ENCODE measurements at places on chromosomes 12 and 14. TPM values are rescaled to one million over a fixed set of nuclear protein-coding genes. Genes with fewer than 3 reads are reported as not detected.

The SIRT4 gene
- total RNA-seq: 3.1 TPM

The LALBA gene
- total RNA-seq: not detected

The SYNDIG1L gene
- 0.12 TPM for total RNA-seq

The GALNT16 gene
- total RNA-seq: 56.8 TPM

DNA sequence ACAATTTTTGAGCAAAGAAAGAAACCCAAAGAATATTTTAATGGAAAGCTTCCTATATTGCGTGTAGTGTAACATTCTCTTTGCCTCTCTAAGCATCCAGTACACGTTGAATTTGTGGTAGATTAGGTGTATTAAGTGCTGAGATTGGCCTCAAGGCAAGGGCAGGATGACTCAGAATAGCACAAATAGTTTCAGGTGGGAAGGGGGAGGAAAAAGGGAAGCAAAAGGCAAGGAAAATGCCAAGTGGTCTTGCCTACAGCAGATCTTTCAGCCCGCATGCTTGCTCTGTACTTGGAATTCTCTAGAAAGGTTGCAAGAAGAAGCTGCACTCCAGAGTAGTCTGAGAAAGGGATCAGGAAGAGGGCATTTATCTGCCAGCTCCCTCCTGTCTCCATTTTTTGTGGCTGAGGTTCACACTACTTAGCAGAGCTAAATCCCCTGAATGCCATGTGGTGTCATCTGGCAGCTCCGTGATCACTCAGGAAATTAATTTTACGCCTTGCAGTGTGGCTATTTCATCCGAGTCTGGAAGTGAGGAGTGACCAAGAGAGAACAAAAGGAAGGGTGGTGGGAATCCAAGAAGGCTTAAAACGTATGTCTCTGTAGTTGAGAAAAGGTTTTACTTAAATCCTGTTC is 28.5 kb downstream of the CDKN1B start:
- H3K27me3 ChIP-seq: no peaks in the 10 kb centered on the region

DNA sequence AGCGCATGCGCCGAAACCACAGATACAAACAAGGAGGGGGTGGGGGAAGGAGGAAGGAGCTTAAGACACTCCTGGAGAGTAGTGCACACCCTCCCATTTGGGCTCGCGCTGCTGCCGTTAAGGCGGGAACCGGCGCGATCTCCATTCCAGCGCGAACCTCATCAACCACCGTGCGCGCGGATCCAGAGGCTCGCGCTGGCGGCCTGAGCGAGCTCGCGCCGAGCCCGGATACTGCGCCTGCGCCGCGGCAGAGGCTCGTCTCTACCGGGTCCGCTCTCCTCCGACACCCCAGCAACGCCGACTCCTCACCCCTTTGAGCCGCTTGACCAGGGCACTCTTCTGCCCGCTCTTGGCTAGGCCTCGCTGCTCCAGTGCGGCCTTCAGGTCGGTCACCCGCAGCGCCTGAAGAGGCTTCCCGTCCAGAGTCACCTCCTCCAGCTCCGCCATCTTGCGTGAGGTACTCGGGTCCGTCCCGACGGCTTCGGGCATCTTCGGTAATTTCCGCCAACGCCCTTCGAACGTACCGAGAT is at the start of gene ACIN1:
ACIN1 (minus strand) TSS at position 471 of the 530 bp plus-strand sequence; CDS start at position 447, 24 bp downstream.
- peak within 1 kb of the TSS; percentile 79 for H3K4me3 ChIP-seq
- peak within 1 kb of the TSS; percentile 96 for H3K27ac ChIP-seq
- H3K36me3 ChIP-seq: peaks cover 45% of the 10 kb centered on the region
- no peaks in the 10 kb centered on the region for H3K27me3 ChIP-seq
- H3K4me1 ChIP-seq: no peaks in the 10 kb centered on the region

GRCh38 chr12:68883151-68883550 is 49.8 kb downstream of the CPM start:
- no peaks in the 10 kb centered on the region for H3K27me3 ChIP-seq
- no peaks in the 10 kb centered on the region for H3K36me3 ChIP-seq
- no peaks in the 10 kb centered on the region for H3K4me1 ChIP-seq
- H3K4me3 ChIP-seq: no peak overlapping the region

DNA sequence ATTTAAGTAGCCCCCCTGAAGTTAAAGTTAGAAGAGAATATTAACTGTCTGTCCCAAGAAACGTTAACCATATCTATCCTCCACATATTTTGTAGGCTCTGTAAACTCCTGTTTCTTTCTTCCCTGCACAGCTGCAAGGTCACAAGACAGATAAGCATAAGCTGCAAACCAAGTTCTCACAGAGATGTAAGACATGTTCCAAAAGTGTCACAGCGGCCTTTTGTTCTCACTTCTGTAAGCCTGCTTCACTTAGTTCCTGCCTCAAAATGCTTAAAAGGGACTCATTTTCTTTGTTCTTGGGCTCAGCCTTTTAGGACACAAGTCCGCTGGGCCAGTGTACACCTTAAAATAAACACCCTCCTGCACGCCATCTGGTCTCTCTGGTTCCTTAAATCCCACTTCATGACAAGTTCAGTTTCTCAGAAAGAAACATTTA is 3.2 kb downstream of the RNASE1 start:
- no peak for DNase-seq
- H3K4me3 ChIP-seq: peak overlapping the region; percentile 49
- peak overlapping the region; percentile 58 for H3K27ac ChIP-seq
- H3K27me3 ChIP-seq: no peaks in the 10 kb centered on the region

DNA sequence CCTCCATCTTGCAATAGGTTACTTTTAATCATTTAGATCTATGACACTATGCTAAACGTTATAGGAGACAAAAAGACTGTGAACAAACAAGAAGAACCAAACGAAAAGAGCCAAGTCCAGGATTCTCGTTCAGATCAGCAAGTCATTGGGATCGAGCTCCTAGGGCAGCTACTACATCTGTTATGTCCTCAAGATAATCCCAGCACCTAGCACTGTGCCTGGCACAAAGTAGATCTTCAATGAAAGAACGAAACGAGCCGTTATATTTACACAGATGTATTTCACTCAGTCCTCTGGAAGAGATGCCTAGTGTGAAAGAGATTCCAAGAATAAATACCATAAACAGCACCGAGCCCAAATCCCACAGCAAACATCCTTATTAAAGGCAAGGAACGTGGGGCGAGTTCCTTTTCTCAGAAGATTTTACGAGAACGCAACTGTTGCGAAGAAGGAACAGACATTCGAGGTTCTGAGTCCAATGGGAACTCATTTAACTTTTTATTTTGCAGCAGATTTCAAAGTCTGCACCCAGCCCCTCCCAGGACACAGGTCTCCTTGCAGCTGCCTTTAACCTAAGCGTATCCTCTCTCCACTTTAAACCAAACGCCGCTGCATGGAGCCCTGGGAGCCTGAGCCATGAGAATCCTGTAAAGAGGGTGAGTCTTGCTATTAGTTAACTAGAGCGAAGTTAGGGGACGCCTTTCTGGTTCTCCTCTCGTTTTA is 544 bp upstream of the TDP1 start:
- no peaks in the 10 kb centered on the region for H3K36me3 ChIP-seq
- H3K27me3 ChIP-seq: no peaks in the 10 kb centered on the region
- peaks cover 27% of the 10 kb centered on the region for H3K4me1 ChIP-seq
- H3K27ac ChIP-seq: peak overlapping the region; percentile 86

GRCh38 chr12:19382563-19382962 is 56.7 kb upstream of the AEBP2 start:
- no peak overlapping the region for H3K4me3 ChIP-seq
- H3K27me3 ChIP-seq: no peaks in the 10 kb centered on the region
- peaks cover 13% of the 10 kb centered on the region for H3K36me3 ChIP-seq
- no peaks in the 10 kb centered on the region for H3K4me1 ChIP-seq
- H3K27ac ChIP-seq: no peak overlapping the region
- no peak for DNase-seq

DNA sequence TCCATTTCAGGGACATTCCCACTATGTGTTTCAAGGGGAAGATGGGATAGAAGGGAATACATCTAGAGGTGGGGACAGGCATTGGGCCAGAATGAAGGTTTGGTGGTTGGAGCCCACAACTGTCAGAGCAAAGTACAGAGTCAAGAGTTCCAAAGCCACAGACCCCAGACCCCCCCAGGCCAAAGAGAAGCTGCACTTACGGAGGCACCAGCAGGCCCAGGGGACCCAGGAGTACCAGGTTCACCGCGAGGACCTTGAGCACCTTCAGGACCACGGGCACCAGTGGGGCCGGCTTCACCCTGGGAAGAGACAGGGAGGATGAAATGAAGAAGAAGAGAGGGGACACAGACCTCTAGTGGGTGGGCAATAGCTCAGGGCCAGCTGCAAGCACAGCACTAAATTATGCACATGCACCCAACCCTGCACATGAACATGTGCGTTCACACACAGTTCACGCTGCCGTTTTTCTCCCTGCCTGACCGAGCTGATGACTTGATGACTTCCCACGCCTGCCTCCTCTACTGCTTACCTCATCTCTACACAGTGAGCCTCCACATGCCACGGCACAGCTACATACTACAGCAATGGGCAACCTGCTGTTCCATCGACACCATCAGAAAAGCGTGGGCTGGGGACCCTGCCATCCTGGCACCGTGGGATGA is 16.7 kb downstream of the COL2A1 start:
- H3K4me1 ChIP-seq: no peaks in the 10 kb centered on the region
- H3K27ac ChIP-seq: no peak overlapping the region
- no peak overlapping the region for H3K4me3 ChIP-seq
- no peak for DNase-seq
- H3K27me3 ChIP-seq: no peaks in the 10 kb centered on the region

DNA sequence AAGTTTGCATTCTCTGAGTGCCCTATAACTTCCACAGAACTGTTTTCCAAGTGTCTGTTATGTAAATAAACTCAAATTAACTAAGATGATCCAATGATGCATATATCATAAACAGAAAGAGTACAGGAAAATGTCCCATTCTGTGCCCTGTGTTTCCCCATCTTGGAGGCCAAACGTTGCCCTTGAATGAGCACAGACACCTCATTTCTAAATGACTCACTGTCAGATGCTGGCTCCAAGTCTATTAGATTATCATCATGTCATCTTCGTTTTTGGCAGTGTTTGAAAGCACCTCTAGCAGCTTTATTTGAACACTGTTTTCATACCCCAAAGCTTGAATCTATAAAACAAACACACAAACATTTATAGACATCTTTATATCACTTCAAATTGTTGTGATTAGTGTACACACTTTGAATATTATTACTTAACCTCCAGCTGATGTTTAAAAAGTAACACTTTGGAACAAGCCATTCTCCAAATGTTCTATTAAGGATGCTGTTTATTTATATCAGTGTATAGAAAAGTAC is 424.2 kb downstream of the NOVA1 start:
- H3K36me3 ChIP-seq: no peaks in the 10 kb centered on the region
- no peaks in the 10 kb centered on the region for H3K27me3 ChIP-seq
- H3K4me3 ChIP-seq: no peak overlapping the region
- no peak for DNase-seq
- H3K4me1 ChIP-seq: no peaks in the 10 kb centered on the region
- H3K27ac ChIP-seq: no peak overlapping the region

- no peak for DNase-seq
- peak overlapping the region; percentile 89 for H3K27ac ChIP-seq
- peaks cover 23% of the 10 kb centered on the region for H3K4me1 ChIP-seq
- H3K27me3 ChIP-seq: no peaks in the 10 kb centered on the region
Observed at GRCh38 chr12:47378907-47379306, 299.1 kb upstream of the AMIGO2 start.
